ENCODE measurements at places on chromosomes 6 and 20.

GRCh38 chr20:35571555-35571954, 29.7 kb downstream of the ERGIC3 start:
- no peak for DNase-seq

DNA sequence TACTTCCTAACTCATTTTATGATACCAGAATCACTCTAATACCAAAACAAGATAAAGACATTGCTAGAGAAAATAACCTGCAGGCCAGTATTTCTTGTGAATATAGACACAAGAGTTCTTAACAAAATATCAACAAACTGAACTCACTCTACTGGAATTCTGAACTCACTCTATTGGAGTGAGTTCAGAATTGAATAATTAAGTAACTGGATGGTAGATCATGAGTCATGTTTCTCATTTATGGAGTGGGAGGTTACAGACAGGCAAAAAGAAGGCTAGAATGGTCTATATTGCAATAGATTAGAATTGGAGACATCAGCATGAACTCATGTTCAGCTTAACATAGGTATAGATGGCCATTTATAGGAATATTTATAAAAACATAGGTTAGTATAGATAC, 26.6 kb upstream of the C6orf58 start:
- DNase-seq: no peak

DNA sequence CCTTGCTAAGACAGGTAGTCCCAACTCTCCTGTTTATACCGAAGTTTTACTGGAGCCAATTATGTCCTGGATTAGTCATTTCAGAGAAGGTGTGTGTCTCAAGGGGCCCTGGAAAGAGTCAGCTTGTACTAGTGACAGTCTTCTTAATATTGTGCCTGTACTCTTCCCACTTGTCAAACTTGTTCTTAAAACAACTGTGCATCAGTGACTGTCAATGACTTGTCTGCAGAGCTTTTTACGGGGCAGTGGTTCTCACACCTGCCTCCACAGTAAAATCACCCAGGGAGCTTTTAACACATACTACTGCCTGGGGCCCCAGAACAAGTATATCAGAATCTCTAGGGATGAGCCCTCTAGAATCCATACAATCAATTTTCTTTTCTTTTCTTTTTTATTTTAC, 28.4 kb upstream of the GLP1R start:
- DNase-seq: no peak

DNA sequence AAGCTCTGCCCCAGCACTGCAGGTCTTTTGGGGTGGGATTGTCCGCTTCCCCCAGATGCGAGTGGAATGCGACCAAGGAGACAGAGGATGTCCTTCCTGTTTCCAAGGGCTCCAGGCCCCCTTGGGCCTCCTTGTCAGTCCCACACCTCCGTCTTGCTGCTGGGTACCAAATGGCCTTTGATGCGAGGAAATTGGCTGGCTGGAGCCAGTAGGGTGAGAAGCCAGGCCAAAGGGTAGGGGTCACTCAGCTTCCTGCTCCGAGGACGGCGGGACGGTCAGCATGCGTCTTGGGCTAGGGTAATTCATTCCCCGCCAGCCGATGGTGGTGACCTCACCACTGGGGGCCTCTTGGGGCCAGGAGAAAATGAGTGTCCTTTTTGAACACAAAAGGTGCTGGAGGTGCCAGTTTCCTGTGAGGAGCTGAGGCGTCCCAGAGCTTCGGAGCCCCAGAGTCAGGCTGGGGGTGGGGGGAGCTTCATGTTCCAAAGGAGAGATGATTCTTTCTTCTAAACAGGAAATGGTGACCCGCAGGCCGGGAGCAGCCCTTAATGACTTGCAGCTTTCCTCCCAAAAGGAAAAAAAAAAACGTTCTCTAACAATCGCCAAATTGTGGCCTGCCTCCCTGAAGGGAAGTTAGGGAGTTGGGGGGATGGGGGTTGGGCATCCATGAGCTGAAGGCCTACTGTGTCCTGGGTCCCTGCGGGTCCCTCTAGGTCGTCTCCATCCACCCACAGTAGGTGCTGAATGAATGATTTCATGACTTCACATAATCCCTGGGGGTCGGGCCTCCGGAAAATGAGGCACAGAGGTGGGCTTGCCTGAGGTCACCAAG, 6.7 kb downstream of the SNAI1 start:
- DNase-seq: no peak

GRCh38 chr6:87658516-87658915, 43.5 kb downstream of the AKIRIN2 start:
- no peak for DNase-seq

GRCh38 chr20:34209111-34209510, 32.1 kb upstream of the ASIP start:
- no peak for DNase-seq

- DNase-seq: no peak
Observed at GRCh38 chr6:106509420-106510089, 119.7 kb downstream of the RTN4IP1 start.

GRCh38 chr6:44185953-44186634, 27.5 kb downstream of the CAPN11 start:
- DNase-seq: no peak

DNA sequence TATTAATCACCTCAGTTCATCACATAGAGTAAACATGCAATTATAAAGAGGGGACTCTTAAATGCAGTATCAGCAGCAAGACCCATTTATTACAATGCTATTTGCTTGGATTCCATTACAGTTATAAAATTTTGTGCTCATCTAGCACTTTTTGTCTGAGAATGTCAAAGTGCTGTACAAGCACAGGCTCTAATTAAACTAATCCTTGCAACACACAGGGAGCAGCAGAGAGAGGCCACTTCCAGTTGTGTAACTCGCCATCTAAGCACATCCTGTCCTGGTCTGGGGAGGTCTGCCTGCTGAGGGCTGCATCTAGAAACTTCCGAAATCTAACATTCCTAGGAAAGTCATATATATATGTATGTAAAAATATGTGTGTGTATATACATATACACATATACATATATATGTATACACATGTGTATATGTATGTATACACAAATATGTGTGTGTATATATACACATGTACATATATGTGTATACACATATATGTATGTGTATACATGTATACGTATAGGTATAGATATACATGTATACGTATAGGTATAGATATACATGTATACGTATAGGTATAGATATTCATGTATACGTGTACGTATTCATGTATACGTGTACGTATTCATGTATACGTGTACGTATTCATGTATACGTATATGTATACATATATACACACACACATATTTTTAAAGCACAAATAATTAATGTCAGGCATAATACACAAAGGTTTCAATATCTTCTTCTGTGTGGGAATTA, 136.4 kb upstream of the JARID2 start:
- no peak for DNase-seq

- DNase-seq: no peak
Observed at GRCh38 chr6:115766745-115767462, 293.8 kb downstream of the FRK start.

DNA sequence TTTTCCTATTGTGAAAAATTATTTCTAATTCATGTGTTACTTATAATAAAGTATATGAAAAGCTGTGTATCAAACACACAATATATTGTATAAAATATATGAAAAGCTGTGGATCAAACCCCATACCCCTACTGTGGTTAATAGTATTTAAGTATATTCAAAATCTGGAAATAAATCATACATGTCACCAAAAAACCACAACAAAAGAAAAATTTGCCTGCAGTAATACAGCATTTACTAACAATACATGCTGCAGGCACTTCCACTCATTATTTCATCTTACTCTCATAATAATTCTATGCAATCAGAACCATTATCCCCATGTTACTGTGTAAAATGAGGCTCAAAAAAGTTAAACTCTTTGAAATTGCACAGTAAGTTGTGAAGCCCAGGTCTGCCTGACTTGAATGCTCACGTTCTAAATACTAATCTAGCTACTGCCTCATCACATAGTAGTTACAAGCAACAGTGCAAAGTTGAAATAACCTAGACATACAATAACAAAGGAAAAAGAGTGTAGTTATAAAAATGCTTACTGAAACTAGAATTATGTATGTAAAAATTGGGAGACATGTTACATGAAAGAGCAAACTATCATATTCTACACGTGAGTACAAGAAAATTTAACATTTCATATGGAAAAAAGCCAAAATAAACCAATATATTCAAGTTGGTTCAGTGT, 61.7 kb downstream of the FAM217A start:
- no peak for DNase-seq

DNA sequence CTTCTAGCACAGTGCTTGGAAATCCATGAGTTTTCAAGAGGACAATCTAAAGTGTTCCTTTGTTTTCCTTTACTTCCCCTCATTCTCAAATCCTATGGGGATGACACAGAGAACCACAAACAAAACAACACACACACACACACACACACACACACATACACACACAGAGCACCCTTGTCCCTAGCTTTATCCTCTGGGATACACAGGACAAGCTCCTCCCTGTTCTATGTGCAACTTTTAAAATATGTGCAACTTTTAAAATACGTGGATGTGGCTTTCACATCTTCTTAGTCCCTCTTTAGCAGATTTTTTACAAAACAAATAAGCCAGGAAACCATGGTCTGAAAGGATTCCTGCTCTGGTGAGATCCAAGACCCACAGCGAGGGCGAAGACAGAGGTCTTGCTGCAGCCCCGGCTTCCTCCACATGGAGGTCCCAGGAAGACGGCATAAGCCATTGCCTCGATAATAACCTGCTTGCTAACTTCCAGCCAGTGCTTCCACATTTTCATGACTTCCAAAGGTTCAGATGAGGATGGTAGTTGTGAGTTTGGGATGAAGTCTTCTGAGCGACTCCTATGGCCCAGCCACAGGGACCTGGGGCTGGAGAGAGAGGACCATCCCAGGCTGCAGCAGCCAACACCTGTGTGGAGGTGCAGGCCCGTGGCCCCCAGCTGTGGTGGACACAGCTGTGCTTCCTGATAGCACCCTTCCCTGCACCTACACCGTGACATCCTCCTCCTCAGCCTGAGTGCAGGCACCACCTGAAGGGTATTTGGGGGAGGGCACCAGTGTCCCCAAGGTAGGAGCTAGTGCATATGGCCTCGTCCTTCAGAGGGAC, 62.8 kb upstream of the CD93 start:
- no peak for DNase-seq

- DNase-seq: no peak
Observed at GRCh38 chr6:71080826-71081225, 124.0 kb upstream of the B3GAT2 start.

All from NCI-H774 (cell line).